ENCODE measurements at places on chromosomes 16 and 17. TPM values are rescaled to one million over a fixed set of nuclear protein-coding genes. Genes with fewer than 3 reads are reported as not detected.

The SPAG5 gene
- 43.5 TPM for polyA plus RNA-seq

The RPRML gene
- polyA plus RNA-seq = 0.06 TPM

The CDK5R1 gene
- polyA plus RNA-seq = 4.9 TPM

The SAP30BP gene
- polyA plus RNA-seq = 100 TPM

The GINS2 gene
- 22.7 TPM for polyA plus RNA-seq

The ZNF652 gene
- polyA plus RNA-seq = 35.4 TPM

The TELO2 gene
- polyA plus RNA-seq = 33.2 TPM

The SLC6A4 gene
- polyA plus RNA-seq = 0.90 TPM

The RUNDC3A gene
- 2.3 TPM for polyA plus RNA-seq

The CA7 gene
- 0.24 TPM for polyA plus RNA-seq

The TBC1D3G gene
- not detected for polyA plus RNA-seq

The TNFSF12 gene
- 29.2 TPM for polyA plus RNA-seq
